ENCODE measurements at places on chromosomes 2 and 18.

DNA sequence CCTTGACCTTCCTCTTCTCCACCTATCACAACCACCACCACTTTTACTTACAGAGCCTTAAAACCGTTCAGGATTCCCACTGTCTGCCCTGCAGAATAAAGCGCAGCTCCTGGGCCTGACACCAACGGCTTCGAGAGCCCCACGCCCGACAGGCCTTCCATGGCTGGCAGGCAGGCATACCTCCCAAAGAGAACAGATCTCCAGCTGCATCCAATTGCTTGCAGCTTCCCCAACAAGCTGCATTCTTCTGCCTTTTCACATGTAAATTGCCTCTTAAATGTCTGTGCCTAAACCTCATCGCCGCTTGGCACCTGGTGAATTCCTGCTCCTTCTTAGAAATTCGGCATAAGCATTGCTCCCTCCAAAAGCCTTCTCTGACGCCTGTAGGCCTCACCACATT is 31.5 kb upstream of the FAM124B start:
- no peak for DNase-seq

GRCh38 chr18:56210520-56210919 is 427.9 kb downstream of the TXNL1 start:
- no peak for DNase-seq

DNA sequence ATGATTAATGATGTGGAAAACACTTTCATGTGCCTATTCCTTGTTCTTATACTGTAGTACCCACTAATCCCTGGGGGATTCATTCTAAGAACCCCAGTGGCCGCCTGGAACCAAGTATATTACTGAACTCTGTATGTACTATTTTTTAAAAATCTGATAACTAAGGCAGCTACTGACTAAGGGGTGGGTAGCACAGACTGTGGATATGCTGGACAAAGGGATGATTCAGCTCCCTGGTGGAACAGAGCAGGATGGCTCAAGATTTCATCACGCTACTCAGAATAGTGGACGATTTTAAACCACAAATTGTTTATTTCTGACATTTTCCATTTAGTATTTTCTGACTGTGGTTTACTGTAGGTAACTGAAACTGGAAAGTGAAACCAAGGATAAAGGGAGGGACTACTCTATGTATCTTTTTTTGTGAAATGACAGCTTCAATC is 41.8 kb upstream of the CDC42EP3 start:
- no peak for DNase-seq

GRCh38 chr2:20494241-20494640 is 47.4 kb downstream of the RHOB start:
- DNase-seq, result no peak

- no peak for DNase-seq
Observed at GRCh38 chr2:47907039-47907781, 912 bp upstream of the FBXO11 start.

DNA sequence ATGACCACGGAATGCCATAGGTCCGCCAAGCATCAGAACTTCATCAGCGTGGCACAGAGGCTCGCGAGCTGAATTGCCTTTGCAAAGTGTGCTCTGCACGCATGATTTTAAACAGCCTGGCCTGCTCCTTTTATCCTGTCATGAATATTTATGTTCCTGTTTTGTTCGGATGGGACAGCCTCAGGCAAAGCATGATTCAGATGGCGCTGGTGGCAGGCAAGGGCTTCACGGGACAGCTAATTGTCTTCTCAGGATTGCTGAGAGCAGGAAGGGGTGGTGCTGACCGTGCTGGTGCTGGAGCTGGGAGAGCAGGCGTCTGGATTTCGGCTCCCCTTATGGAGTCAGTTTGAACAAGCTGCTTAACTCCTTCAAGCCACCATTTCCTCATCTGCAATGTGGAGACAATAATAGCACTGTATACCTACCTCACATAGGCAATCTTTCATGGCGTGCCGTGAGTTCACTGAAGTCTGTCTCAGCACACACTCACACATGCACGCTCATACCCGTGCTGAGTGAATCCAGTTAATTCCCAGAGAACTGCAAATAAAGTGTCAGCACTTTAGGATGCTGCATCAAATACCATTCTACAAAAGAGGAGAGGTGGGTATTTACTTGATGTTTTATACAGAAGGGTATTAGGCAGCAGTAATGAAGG is 79.7 kb upstream of the APCDD1 start:
- DNase-seq, result no peak

- no peak for DNase-seq
Observed at GRCh38 chr2:157307021-157307420, 18.6 kb downstream of the ERMN start.
